Right cardiac atrium (tissue), 5 donors: ENCODE measurements at places on chromosomes 4 and X. TPM values are rescaled to one million over a fixed set of nuclear protein-coding genes. Genes with fewer than 3 reads are reported as not detected.

PLXNB3 gene
- total RNA-seq: 10.9 TPM

NEXMIF gene
- total RNA-seq: 0.31 TPM

COL4A5 gene
- total RNA-seq: 18.0 TPM

SMIM10 gene
- total RNA-seq: 6.4 TPM

ADAM29 gene
- not detected for total RNA-seq

NUDT10 gene
- total RNA-seq: 0.68 TPM

DNA sequence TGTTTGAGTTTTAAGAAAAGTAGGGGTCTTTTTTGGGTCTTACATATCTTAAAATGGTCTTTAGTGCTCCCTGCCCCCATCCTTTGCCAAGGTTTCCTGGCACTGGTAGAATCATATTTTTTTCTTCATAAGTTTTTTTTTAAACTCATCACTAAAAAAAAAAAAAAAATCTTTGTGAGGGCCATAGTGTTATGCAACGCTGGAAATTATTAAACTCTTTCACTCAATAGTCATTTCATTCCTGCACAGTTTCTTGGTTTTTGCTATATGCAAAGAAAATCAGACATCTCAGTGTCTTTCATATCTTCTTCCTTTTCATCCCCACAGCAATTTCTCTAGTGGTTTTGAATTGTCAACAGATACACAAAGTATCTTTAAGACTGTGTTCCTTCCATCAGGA is 95.6 kb downstream of the TMA16 start:
- no peak for DNase-seq

DNA sequence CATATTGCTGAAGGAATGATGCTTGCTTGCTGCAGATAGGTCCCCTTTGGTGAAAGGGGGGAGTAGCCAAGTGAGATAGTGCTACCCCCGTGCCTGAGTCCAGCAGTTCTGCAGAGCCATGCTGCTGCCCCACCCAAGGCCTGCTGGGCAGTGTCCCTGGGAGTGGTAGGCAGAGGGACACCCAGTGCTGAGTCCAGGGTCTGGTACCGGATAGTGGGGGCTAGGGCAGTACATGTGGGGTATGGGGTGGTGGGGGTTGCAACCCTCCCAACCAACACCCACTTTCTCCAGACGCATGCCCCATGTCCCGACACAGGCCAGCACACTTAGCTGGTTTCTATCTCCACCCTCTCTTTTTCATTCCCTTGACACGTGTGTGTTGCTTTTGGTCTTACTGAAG is 62.0 kb upstream of the TLR2 start:
- DNase-seq: no peak

GRCh38 chr4:77413766-77414165 is 191.9 kb upstream of the CXCL13 start:
- DNase-seq: no peak

- no peak for DNase-seq
Observed at GRCh38 chr4:47065051-47065481, 33.7 kb downstream of the GABRB1 start.

- no peak for DNase-seq
Observed at GRCh38 chr4:146202665-146203064, 11.7 kb upstream of the REELD1 start.

- no peak for DNase-seq
Observed at GRCh38 chr4:14524276-14524675, 478.0 kb upstream of the CPEB2 start.

DNA sequence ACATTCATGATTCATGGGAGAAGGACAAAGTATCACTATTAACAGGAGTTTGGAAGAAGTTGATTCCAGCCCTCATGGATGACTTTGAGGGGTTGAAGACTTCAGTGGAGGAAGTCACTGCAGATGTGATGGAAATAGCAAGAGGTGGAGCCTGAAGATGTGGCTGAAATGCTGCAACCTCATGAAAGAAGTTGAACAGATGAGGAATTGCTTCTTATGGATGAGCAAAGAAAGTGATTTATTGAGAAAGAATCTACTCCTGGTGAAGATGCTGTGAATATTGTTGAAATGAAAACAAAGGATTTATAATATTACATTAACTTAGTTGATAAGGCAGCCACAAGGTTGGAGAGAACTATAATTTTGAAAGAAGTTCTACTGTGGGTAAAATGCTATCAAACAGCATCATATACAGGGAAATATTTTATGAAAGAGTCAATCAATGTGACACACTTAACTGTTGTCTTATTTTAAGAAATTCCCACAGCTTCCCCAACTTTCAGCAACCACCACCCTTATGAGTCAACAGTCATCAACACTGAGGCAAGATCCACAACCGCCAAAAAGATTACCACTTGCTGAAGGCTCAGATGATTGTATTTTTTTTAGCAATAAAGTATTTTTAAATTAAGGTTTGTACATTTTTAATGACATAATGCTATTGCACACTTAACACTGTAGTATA is 302.6 kb downstream of the CBLL2 start:
- DNase-seq: no peak

DNA sequence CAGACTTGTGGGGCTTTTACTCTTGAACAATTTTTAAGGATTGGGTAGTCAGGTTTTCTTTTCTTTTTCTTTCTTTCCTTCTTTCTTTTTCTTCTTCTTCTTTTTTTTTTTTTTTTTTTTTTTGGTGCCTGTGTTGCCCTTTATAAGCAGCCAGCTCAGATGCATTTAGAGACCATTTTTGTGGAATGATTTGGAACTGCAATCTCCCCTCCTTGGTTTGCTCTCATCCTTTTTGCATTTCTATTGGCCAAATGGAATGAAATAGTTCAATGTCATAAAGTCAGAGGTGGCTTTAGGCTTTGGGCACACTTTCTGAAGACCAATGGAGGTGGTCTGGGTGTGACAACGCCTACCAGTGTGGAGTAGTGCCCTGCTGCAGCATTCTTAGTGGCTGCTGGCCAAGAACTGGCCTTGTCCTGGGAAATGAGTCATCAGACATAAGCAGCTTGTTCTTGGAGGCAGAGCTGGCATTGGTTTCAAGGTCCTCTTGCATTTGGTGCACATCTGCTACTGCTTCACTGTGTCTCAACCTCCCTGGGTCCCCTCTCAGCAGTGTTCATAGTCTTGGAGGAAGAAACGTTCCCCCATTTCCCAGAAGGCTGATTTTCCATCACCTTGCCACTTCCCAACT is 84.5 kb downstream of the CT47B1 start:
- DNase-seq: peak; percentile 61
